ENCODE measurements at places on chromosomes 6 and 20.

DNA sequence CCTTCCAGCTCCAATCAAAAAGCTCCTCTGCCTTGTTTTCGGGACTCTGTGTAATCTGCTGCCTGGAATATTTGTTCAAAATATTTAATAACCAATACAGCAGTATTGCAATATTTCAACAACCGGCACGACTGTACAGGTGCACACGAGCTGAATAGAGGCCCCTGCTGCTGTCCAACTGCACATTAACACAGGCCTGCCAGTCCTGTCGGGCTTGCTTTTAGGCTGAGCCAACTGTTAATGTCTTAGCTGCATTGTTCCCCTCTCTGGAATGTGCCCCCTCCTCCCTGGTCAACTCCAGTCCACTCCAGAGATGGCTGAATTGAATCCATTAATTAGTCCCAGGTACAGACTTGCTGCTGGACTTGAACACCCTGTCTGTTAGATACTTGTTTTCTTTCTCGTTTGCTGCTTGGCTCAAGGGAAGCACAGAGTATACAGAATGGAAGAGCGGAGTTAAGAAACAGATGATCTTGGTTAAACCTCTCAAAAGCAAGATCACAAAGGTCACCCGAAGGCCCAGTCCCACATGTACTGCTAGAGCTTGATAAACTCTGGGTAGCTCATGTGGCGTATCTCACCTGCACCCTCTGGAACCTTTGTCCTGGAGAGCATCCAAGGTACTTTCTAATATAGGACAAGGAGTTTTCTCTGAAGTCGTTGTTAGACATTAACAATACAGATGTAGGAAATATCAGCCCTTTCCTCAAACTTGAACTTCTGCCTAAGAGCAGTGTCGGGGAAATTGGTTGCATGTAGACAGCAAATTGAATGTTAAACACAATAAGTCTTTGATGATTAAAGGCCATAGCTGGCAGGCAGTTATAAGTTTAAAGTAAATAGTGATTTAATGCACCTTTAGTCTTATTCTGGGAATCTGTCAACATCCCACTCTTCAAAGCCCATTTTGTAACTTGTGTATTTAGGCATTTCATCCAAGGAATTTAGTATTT lies 31.9 kb downstream of the SHLD1 start:
- peak; percentile 64 for DNase-seq

DNA sequence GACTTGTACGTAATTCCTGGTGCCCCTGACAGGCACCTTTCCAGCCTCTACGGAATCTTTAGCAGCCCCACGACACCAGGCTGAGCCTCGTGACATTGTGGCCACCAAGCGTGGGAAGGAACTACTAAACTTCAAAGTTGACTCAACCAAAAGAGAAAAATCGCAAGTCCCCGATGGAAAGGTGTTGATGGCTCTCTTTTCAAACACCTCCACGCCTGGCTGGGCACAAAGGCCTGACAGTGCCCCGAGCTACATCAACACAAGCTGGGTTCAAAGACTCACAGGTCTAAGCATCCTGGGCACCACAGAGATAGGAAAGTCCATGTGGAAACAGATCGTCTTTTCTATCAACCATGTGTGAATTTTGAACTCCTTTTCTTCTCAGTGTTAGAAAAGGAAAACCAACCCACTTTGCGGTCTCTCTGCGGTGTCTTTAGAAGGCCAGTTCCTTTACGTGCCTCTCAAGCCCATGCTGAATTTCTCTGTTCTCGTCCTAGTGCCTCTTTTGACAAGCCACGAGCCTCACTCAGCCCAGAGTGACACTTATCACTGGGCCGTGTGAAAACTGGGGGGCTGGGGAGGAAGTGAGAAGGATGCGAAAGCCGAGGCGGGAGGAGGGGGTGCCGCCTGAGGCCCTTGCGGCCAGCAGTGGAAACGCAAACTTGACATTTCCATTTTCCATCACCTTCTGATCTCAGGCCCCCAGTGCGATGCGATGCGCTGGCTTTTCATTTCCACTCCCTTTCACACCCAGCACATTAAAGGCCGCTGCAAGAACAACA lies 59.4 kb downstream of the GFOD1 start:
- no peak for DNase-seq

DNA sequence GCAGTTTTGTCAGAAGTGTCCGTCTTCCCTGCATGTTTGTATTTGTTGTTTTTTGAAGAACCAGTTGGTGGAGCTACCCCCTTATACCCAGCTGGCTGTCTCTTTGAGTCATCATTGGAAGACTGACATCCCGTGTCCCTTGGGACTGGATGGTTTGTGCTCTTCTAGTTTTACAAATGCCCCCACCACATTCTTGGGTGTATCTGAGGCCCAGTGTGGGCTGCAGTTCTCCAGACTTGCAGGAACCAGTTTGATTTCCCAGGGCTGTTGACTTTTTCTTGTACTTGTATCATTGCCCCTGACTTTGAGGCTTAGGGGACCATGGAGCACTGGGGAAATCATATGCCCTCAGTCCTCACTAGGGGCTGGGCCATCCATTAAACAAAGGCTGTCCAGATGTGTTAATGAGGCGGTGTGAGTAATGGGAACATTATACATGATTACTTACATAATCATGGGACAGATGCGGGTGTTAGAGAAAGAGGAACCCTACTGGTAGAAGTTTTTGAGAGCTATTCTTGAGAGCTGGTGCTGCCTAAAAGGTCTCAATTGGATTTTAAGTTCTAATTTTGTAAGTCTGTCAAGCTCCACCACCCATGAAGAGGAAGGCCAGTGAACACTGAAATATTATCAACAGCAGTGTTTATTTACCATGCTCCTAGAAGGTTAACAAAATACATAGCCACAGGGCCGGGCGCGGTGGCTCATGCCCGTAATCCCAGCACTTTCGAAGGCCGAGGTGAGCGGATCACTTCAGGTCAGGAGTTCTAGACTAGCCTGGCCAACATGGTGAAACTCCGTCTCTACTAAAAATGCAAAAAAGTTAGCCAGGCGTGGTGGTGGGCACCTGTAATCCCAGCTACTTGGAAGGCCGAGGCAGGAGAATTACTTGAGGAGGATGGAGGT lies 8.5 kb downstream of the JARID2 start:
- DNase-seq: no peak

- DNase-seq: no peak
Observed at GRCh38 chr6:169695131-169695530, 6.7 kb downstream of the WDR27 start.

DNA sequence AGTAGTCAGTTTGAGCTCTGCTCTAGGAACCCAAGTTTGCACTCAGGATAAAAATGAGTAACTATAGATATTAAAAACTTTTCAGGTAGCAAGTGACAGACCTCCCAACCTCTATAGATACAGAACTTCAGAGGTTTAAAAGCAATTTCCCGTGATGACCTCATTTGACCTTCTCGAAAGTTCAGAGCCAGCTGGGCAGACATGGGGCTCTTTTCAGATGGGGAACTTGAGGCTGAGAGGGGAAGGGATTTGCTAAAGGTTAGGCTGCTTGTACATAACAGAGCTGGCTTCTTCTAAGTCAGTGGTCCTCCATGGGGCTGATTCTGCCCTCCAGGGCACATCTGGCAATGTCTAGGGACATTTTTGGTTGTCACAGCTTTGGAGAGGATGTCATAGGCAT lies 58.8 kb upstream of the ZNF831 start:
- DNase-seq: no peak
